ENCODE measurements at places on chromosomes 12 and 14.

DNA sequence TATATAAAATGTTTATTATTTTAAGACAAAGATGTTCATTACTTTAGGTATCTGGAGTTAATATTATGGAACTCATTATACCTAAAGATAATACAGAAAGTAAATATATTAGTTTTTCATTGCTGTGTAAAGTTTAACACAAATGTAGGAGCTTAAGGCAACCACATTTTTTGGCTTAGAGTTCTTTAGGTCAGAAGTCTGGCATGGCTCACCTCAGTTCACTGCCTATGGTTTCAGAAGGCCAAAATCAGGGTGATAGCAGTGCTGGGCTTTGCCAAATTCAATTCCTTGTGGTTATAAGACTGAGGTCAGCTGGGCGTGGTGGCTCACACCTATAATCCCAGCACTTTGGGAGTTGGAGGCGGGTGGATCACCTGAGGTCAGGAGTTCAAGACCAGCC is 35.5 kb upstream of the PRPF39 start:
- H3K4me3 ChIP-seq: no peak overlapping the region
- no peaks in the 10 kb centered on the region for H3K4me1 ChIP-seq
- no peaks in the 10 kb centered on the region for H3K27me3 ChIP-seq
- no peak overlapping the region for H3K27ac ChIP-seq
- peaks cover 20% of the 10 kb centered on the region for H3K36me3 ChIP-seq
- DNase-seq: no peak

GRCh38 chr14:104594310-104595046 is 10.1 kb downstream of the TMEM179 start:
- H3K27me3 ChIP-seq: no peaks in the 10 kb centered on the region
- H3K4me3 ChIP-seq: no peak overlapping the region
- H3K36me3 ChIP-seq: no peaks in the 10 kb centered on the region
- DNase-seq: no peak
- H3K4me1 ChIP-seq: no peaks in the 10 kb centered on the region

- no peaks in the 10 kb centered on the region for H3K36me3 ChIP-seq
- H3K27ac ChIP-seq: no peak overlapping the region
- H3K27me3 ChIP-seq: no peaks in the 10 kb centered on the region
- H3K4me1 ChIP-seq: no peaks in the 10 kb centered on the region
Observed at GRCh38 chr14:43003845-43004244, 1397.2 kb downstream of the LRFN5 start.

- H3K27ac ChIP-seq: peak overlapping the region; percentile 32
- DNase-seq: peak; percentile 38
- no peaks in the 10 kb centered on the region for H3K27me3 ChIP-seq
- H3K4me1 ChIP-seq: peaks cover 23% of the 10 kb centered on the region
- H3K36me3 ChIP-seq: peaks cover 3% of the 10 kb centered on the region
- H3K4me3 ChIP-seq: no peak overlapping the region
Observed at GRCh38 chr14:88521818-88522217, 33.0 kb downstream of the PTPN21 start.

- DNase-seq: no peak
- H3K27ac ChIP-seq: no peak overlapping the region
- no peaks in the 10 kb centered on the region for H3K27me3 ChIP-seq
- H3K4me3 ChIP-seq: no peak overlapping the region
- peaks cover 10% of the 10 kb centered on the region for H3K4me1 ChIP-seq
Observed at GRCh38 chr14:21440859-21441258, 15.1 kb downstream of the CHD8 start.

- DNase-seq: no peak
- H3K4me1 ChIP-seq: no peaks in the 10 kb centered on the region
- no peak overlapping the region for H3K4me3 ChIP-seq
- H3K27me3 ChIP-seq: no peaks in the 10 kb centered on the region
- H3K36me3 ChIP-seq: no peaks in the 10 kb centered on the region
- no peak overlapping the region for H3K27ac ChIP-seq
Observed at GRCh38 chr14:31613188-31613587, 52.0 kb downstream of the NUBPL start.

- H3K27ac ChIP-seq: no peak overlapping the region
- H3K4me3 ChIP-seq: no peak overlapping the region
- H3K27me3 ChIP-seq: no peaks in the 10 kb centered on the region
- peaks cover 22% of the 10 kb centered on the region for H3K4me1 ChIP-seq
- peak; percentile 81 for DNase-seq
Observed at GRCh38 chr14:42224053-42224888, 617.6 kb downstream of the LRFN5 start.
